Naive B cell (primary cell): ENCODE measurements at places on chromosomes 2 and 18.

DNA sequence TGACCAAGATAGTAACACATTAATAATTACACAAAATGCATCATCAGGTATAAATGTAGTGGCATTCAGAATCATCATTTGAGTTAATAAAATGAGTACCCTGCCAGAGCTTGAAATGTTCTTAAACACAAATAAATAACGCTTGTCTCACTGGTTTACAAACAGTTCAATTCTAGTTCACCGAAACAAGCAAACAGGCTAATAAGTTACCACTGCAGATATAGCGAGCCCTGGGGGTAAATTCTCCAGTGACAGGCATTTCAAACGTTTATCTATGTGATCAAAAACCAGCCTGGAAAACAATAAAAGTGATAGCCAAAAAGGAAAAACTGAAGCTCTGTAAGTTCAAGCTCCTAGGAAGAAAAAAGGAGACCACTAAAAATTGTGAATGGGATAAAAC lies 152.6 kb downstream of the THADA start:
- DNase-seq = no peak

GRCh38 chr2:166539340-166540162 lies 45.5 kb upstream of the SCN7A start:
- DNase-seq = peak; percentile 25

DNA sequence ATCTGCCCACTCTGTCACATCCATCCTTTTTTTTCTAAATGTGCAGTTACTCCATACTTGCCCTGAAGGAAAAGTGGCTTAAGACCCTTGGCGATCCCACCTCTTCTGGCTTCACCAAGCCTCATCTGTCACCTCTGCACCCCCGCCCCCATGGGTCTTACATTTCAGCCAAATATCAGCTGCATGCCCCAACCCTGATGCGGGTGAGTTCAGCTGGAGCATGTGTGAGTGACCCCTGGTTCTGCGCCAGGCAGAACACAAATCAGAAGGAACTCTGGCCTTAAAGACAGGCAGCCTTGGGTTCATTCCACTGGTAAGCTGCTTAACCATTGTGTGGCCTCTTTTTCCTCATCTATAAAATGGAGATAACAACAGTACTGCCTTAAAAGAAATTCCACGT lies 194.7 kb downstream of the KLHL29 start:
- DNase-seq = no peak

- DNase-seq = no peak
Measured at GRCh38 chr2:232860593-232861241, 9.3 kb upstream of the SNORC start.

DNA sequence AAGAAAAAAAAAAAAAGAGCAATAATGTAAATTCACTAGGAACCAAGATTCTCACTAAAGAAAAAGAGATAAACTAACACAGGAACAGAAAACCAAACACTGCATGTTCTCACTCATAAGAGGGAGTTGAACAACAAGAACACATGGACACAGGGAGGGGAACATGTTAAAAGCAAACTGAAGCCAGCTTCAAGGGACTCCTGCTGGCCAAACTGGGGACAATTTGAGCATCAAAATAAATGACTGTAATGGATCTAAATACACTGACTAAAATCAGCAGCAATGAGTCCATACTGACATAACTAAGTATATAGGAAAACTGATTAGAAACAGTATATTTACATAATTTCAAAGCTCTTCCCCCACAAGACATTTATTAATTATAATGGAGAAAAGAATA lies 73.0 kb downstream of the FARSB start:
- no peak for DNase-seq

GRCh38 chr2:83650898-83651297 lies 808.2 kb downstream of the SUCLG1 start:
- no peak for DNase-seq

DNA sequence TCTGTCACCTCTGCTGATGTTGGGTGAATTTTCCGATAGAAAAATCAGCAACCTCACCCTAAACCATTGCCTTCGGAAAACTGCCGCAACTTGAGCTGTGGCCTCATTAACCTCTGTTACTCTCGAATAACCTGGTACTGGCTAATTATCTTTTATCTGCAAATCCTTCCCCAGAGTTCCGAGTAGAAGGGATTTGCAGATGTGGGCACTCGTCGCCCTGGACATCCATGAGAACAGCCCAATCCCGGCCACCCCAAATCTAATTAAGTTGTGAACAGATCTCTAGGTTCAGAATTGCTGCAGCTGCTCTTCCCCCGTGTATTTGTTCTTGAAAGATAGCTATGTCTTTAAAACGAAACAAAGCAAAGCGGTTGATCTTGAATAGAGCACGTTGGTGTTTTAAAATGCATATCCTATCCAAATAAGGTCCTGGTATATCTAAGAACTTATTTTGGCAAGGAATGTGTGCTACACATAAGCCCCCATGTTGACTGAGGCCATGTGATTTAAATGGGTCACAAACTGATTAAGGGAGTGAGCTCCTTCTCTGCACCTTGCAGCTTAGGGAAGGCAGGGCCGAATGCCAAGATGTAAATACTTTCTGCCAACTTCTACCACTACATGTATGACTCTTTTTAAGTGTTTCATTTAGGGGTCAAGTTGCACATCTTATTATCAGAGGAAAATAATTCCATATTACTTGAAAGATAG lies 88.2 kb downstream of the MTCL1 start:
- no peak for DNase-seq

GRCh38 chr2:85994897-85995647 lies 106.3 kb upstream of the ST3GAL5 start:
- DNase-seq = peak; percentile 34

DNA sequence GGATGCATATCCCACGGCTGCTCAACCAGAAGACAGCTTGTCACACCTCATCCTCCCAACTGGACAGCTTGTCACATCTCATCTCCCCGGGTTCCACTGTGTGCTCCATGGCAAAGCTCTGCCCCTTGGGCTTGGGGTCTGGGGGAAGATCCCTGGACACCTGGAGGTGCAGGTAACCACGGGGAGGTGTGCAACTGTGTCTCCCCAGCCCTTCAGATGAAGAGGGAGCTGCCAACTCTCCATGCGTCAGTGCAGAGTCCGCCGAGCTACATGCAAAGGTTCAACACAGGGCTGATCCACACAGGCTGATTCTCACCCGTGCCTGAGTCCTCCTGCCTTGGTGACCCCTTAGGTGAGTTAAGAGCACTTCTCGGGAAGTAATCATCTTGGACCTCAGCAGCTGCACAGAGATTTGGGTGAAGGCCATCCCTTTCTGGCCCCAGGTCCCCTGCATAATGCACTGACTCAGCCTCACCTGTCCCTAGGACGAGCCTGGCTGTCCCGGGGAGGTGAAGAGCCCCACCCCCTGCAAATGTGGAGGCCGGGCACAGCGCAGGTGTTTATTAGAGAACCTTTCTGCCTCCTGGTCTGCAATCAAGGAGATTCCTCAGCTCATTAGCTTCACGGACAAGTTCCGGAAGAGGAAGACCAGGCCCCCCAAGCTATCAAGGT lies 157.9 kb downstream of the PXDN start:
- DNase-seq = no peak

DNA sequence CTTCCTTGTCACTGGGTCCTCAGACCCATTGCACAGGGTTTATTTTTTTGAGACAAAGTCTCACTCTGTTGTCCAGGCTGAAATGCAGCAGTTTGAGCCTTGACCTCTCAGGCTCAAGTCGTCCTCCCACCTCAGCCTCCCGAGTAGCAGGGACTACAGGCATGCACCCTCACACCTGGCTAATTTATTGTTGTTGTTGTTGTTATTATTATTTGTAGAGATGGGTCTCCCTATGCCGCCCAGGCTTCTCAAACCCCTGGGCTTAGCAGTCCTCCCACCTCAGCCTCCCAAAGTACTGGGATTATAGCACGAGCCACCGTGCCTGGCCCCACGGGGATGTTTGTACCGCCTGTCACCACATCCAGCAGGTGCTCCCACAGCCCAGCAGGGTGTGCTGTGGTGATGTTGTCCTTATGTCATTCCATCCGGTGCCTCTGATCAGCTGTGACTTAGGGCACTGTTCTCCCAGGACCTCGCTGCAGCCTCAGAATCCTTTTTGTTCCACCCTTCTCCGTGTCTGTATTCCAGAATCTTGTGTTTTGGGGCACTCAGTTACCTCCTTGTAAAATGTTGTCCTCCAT lies 182.3 kb downstream of the INO80D start:
- DNase-seq = no peak

DNA sequence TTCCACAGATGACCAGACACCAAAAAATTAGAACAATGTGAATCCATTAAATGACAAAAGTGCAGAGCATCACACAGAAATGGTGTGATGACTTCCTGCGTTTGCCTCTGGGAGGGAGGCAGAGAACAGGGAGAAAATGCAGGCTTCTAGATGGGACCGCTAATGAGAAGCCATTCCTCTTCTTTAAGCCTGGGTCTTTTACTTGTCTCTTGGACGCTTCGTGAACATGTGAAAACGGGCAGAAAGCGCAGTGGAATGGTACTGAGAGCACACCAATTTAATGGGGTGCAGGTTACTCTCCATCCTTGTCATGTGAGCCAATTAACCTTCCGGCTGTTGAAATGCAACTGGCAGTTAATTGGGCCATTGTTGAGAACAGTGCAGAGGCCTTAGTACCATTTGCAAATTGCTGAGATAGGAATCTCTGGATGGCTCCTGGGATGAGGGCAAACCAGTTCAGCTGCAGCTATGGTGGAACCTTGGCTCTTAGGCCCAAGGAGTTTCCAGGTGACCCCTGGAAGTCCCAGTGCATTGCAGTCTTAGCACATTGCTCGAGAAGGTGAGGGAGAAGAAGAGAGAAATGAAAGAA lies 210.4 kb upstream of the CXCR4 start:
- no peak for DNase-seq

GRCh38 chr2:106059416-106060065 lies 134.6 kb downstream of the UXS1 start:
- no peak for DNase-seq

- no peak for DNase-seq
Measured at GRCh38 chr2:204665207-204665606, 119.9 kb downstream of the PARD3B start.

DNA sequence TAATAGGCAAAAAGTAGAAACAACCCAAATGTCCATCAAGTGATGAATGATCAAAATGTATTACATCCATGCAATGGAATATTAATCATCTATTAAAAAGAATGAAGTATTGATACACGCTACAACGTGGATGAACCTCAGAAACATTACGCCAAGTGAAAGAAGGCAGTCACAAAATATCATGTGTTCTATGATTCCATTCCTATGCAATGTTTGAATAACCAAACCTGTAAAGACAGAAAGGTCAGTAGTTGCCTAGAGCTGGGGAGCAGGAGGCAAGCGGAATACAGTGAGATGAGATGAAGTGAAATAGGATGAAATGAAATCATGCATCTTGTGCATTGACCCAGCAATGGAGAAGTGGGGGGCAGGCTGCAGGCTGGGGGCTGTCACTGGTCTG lies 17.9 kb upstream of the COL6A3 start:
- DNase-seq = no peak

DNA sequence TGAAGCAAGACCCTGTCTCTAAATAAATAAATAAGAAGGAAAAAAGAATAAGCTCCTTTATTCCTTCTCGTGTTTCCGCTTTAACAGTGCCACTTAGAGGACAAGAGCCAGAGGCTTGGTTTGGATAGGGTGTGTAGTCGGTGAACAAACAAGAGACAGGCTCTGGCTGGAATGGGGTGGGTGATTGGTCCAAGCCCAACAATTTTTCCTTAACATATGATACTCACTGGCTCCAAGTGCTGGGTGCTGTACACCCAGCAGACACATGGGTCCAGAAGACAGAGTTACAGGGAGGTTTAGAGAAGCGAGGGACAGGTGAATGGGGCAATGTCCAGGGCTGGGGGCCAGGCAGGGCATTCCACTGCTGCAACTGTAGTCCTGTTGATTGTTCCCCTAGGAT lies 77.8 kb downstream of the NCAPH start:
- DNase-seq = no peak

DNA sequence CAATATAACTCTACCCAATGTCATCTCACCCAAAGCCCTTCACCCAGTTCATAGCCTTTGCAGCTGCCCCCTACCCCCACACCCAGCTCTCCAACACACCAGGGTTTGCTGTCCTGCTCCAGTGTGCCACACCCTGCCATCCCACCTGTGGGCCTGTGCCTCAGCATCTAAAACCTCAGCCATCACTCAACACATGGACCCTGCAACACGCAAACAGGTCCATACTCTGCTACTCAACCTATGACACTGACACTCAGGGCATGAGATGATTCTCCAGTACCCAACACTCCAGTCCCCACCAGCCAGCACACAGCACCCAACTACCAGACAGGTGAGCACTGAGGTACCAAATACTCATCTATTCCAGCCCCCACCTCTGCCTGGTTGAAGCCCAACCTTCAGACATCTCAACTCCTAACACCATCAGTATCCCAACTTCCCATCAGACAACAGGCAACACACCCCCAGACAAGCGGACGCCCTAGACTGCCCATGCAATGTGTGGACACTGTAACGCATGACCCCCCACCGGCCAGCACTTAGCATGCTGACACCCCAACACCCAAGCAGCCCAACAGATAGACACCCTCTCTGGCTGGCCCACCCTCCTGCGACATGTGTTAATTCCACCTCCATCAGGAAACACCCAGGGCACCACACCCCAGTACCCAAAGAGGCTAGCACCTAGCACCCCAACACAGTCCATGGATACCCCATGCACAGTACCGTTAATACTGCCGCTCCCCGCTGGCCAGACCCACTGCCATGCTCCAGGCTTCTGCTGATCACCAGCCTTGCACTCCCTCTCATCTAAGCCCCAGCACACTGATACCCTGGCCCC lies 25.0 kb downstream of the ZAP70 start:
- DNase-seq = no peak

DNA sequence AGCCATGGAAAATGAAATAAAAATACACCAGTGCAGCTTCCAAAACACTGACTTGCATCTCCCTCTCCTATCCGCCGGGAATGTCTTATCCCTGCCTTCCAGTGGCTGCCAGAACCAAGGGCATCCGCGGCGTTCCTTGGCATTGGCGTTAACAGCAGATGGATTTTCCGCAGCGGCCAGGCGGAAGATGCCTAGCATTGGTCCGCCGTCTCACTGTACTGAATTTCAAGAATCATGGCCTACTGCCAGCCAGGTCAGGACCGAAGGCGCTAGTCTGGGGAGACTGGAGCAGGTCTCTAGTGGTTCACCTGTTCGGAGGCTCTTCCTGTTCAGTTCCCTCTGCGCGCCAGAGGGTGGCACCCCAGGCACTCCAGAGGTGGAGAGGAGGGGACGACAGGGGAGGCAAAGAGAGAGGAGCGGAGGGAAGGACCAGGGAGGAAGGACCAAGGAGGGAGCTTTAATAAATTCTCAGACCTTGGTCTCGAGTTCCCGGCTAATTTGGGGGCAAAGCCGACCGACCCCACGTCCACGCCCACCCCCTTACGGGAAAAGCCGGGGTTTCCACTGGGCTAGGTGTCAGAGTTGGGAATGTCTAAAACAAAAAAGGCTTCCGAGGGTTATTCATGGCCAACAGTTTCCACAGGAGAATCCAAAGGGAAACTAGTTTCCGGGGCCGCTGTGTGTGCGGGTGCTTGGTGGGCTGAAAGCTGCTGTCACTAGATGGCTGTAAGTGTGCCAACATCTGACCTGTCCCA lies 3.7 kb upstream of the BCL2L11 start:
- peak; percentile 65 for DNase-seq
